ENCODE measurements at places on chromosomes 16 and 17. TPM values are rescaled to one million over a fixed set of nuclear protein-coding genes. Genes with fewer than 3 reads are reported as not detected.

GRCh38 chr16:29903590-29903989, 3.3 kb downstream of the ASPHD1 start:
- no peak for DNase-seq

Gene FAM20A
- total RNA-seq: 5.1 TPM

GRCh38 chr16:66121466-66121865, 245.0 kb upstream of the CDH5 start:
- DNase-seq: no peak

DNA sequence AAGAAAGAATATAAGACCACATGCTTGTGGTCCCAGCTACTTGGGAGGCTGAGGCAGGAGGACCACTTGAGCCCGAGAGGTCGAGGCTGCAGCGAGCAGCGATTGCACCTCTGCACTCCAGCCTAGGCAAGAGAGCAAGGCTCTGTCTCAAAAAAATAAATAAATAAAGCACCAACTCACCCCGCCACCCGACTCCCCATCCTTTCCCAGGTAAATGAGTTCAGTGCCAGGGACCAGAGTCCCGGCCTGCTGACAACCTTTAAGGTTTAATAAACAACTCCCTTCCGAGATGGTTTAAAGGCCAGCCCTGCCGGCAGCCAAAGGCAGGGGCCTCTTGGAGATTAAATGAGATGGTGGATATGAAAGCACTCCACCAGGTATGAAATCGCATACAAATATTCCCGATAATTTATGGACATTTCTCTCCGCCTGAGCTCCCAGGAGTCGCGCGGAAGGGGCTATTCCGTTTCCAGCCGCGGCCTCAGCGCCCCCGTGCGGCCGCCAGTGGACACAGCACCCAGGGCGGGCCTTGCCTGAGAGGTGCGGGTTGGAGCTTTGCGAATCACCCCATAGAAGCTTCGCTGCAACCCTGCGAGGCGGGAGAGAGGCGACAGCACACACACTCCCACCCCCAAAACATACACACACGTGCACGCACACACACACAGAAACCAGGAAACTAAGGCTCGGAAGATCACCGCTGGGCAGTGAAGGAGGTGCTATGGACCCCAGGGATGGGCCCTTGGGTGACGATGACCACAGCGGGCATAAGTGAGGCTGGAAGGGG, 4.0 kb upstream of the RPL38 start:
- DNase-seq: peak; percentile 70

- DNase-seq: no peak
Observed at GRCh38 chr17:11251561-11252107, 10.6 kb downstream of the SHISA6 start.

Gene RBFOX1
- total RNA-seq: 49.5 TPM
